ENCODE measurements at places on chromosomes 11 and 22.

DNA sequence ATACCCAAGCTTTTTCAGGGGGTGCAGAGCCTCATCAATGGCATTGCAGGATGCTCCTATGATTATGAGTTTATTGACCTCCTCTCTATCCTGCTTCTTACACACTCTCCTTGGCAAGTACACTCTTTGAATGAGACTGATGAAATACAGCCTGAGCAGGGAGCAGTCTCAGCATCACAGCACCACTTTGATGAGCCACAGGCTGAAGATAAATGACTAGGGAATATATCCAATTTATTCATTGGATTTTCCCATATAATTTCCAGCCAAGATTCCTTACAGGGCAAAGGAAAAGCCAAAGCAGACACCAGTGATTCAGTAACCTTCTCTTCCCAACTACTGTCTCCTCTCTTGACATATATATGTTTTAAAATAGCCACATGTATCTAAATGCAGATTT, 79.2 kb downstream of the CASP12 start:
- DNase-seq, result no peak

DNA sequence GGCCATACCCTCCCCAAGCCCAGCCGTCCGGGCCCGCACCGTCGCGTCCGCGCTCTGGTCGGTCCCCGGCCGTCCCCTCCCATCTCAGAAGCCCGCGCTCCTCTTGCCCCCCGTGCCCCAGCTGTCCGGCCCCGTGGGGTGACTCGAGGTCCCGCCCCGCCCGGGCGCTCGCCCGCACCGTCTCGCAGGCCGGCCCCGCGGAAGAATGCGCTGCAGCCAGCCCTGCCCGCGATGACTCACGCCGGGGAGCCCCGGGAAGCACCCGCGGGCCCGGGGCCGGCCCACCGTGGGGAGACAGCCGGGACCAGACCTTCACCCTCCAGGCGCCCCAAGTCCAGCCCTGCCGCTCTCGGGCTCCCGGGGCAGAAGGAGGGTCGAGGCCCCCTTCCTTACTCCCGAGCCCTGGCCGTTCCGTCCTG, 320 bp upstream of the PHLDA2 start:
- DNase-seq, result no peak

DNA sequence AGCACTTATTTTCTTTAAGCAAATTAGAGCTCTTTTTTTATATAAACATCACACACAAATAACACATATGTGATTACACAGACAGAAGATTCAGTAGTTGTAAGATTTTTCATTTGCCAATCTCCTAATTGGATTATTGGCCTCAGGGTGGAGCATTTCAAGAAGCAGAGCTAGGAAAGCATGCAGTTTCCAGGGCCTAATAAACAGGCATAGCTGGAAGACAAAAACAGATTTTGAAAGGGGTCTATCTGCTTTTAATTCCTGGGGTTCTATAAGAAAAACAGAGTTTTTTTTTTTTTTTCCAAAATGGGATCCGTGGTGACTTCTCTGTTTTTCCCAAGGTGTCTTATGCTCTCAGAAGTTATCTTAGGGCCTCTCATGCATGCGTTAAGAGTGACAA, 7.6 kb upstream of the FOLR3 start:
- no peak for DNase-seq

DNA sequence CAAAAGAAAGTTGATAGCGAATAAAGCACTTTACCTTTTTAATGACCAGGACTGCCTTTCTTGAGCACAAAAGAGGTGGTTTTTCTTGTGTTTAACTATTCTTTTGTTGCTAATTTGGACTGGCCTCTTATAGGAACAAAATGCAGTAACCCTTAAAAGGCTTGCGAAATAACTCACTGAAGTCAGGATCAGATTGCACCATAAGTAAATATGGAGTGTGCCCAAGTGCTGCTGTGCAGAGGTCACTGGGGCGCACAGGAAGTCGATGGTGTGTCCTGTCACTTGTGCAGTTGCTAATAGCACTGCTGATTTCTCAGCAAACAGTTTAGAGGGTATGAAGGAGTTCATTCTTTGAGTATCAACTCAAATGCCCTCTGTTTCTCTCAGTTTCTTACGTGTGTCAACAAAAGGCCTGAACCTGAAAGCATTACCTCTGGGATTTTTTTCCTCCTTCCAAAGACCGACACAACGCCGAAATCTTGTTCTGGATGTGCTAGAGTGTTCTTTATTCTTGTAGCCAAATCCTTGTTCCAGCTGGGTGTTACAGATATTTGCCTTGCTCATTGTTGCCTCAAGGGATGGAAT, 71.3 kb downstream of the ATXN10 start:
- DNase-seq, result no peak

DNA sequence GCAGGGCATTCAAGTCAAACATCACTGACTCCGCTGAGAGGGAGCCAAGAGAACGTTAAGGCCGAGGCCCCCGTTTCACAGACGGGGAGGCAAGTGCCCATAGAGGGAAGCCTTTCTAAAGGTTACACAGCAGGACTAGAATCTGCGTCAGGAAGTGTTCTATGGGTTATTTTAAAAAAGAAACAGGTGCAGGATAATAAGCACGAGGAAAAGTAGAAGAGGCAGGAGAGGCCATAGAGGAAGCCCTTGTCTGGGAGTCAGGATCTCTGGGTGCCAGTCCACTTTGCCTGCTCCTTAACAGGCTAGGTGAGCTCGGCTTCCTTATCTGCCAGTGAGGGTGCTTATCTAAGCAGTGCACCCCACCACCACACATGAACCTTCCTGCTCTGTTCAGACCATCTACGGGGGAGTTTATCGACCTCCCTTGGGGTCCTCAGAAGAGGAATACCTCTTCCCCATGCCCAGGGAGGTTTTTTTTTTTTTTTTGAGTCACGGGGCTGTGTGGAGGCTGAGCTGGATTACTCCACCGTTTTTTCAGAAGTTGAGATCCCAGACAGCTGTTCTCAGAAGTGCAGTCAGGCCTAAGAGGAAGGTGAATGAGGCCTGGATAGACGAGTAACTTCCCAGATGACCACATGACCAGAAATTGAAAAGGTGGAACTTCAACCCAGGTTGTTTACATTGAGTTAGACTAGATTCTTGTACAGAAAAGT, 1.2 kb upstream of the FCHSD2 start:
- DNase-seq, result no peak

DNA sequence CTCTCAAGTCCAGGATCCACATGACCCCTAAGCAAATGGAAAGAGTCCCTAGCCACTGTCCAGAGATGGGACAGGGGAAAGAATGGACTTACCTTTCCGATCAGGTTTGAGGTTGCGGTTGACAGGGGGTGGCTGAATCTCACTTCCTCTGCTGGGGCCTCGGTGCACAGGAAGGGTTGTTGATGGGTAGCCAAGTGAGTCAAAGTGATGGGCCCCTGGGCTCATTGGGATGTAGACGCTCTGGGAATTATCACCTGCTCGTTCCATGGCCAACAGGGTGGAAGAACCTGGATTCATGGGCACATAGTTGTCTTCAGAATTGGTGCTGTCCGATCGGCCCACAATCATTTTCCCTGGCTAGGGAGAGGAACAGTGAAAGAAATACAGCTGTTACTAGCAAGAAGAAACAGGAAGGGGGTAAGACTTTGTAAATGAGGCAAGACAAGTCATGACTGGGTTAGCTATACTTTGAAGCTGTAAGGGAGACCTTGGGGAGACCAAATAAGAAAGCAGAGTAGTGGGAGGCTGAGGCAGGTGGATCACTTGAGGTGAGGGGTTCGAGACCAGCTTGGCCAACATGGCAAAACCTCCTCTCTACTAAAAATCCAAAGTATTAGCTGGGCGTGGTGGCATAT, 34.7 kb downstream of the USP35 start:
- DNase-seq, result peak; percentile 60

- DNase-seq, result no peak
These were observed 17.1 kb upstream of the ADORA2A start for GRCh38 chr22:24410110-24410856.

DNA sequence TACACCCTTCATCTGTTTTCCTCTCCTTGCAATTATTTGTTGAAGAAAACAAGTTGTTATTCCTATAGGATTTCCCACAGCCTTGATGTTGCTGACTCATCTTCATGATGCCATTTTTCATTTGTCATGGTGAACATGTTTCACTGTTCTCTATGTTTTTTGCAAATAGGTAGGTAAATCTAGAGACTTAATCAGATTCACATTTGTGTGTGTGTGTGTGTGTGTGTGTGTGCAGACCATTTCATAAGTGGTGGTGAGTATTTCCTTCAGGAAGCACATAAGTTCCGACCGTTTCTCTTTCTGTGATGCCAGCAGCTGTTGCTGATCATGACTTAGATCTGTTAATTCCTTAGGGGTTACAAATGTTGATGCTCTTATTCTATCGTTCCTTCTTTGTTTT, 80.3 kb upstream of the IZUMO1R start:
- DNase-seq, result no peak

DNA sequence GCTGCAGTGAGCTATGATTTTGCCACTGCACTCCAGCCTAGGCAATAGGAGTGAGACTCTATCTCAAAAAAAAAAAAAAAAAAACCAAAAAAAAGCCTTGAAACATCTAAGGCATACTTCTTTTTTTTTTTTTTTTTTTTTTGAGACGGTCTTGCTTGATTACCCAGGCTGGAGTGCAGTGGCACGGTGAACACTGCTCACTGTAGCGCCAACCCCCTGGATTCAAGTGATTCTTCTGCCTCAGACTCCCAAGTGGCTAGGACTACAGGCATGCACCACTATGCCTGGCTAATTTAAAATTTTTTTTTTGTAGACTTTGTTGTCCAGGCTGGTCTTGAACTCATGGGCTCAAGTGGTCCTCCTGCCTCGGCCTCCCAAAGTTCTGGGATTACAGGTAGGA, 19.5 kb downstream of the ARFGAP3 start:
- DNase-seq, result no peak

DNA sequence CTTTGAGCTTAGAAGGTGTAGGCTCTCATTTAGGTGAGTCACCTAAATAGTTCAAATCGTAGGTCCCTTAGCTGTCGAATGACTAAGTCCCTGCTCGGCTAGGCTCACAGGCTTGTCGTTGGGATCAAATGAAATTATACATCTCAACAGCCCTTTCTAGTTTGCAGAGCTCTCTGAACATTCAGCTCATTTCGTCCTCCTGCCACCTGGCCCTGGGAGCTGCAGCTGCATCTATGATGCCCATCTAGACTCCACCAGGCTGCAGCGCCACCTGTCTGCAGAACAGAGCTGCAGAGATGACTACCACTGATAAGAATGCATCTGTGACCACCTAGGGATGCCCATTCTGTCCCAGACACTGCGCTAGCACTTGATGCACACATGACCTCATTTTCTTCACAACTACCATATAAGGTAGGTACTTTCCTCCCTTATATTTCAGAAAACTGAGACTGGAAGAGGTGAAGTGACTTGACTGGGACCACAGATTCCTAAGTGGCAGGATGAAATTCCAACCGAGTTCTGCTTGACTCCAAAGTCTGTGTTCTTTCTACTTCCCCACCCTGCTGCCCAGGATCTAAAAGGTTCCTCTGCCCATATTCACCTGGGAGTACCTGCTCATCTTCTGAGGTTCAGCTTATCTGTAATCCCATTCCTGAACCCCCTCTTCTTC, 141.1 kb upstream of the NARS2 start:
- peak; percentile 3 for DNase-seq

- no peak for DNase-seq
These were observed 128.1 kb downstream of the CTTN start for GRCh38 chr11:70526116-70527045.

- no peak for DNase-seq
These were observed 42.2 kb downstream of the TRIOBP start for GRCh38 chr22:37739035-37739434.

DNA sequence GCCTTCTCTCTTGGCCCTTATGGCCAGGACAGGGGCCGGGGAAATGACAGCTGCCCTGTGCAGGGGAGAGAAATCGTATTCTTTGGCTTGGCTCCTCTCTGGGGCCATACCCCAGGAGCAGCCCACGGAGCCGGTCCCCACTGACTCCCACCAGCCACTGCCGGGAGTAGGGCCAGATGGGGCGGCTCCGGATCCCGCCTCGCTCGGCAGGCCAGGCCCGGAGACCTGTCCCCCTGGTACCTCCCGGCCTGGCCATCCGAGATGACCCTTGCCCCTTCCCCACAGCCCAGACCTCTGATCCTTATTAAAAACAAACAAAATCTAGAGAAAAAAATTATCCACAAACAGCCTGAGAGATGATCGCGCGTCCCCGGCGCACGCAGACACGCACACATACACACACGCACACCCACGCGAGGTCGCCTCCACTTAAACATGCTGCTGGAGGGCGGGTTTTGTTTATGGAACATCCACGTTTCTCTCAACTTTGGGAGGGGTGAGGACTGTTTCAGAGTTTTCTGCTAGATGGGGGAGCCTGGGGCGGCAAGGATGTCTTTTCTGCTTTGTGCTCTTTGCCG, 59.1 kb downstream of the IGLL1 start:
- DNase-seq, result no peak

- no peak for DNase-seq
These were observed 38.0 kb downstream of the EIF3F start for GRCh38 chr11:8025123-8025522.

- no peak for DNase-seq
These were observed 470 bp downstream of the C11orf98 start for GRCh38 chr11:62664405-62665074.

- DNase-seq, result no peak
These were observed 26.5 kb downstream of the LHFPL7 start for GRCh38 chr22:24920029-24920428.

DNA sequence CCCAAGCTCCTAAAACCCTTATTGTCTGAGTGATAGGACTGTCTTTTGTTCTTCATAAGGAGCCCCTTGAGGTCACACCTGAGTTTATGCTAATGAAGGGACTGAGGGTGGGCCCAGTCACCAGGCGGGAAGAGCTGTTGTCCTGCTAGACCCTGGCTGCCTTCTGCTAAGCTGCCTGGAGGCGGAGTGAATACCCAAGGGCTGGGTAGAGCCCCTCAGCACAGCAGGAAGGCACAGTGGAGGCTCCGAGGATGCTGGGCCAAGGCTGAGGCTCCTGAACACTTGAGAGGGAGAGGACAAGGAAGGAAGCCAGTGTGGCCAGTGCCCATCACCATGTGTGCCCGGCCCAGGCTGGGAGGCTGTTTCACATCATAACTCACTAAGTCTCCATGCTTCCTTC, 4.8 kb upstream of the PHF21B start:
- no peak for DNase-seq

DNA sequence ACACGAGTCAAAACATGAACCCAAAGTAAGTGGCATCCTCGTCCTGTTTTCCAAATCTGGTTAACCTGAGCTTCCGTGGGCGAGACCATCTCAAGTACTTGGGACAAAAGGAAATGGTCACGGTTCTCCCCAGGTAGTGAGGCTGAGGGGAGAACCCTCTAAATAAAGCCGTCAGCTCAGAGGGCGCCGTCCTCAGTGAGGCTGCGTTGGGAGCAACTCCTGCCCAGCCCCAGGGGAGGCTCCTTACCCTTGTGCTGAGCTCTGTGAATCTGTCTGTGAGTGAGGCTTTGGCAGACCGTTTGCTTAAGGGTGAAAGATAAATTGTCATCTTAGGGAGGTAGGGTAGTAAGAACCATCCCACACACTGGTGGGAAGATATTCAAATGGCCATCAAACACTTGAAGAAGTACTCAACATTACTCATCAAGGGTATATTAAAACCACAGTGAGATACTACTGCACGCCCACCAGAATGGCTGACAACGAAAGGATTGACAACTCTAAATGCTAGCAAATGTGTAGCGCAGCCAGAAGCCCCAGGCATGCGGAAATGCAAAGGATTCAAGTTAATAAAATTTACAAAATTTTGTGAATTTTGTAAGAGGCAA, 321.0 kb downstream of the TBC1D22A start:
- no peak for DNase-seq
